ENCODE measurements at places on chromosomes 2 and 18.

- no peak for DNase-seq
These were observed 105.0 kb downstream of the PLEKHM3 start for GRCh38 chr2:207920321-207920720.

DNA sequence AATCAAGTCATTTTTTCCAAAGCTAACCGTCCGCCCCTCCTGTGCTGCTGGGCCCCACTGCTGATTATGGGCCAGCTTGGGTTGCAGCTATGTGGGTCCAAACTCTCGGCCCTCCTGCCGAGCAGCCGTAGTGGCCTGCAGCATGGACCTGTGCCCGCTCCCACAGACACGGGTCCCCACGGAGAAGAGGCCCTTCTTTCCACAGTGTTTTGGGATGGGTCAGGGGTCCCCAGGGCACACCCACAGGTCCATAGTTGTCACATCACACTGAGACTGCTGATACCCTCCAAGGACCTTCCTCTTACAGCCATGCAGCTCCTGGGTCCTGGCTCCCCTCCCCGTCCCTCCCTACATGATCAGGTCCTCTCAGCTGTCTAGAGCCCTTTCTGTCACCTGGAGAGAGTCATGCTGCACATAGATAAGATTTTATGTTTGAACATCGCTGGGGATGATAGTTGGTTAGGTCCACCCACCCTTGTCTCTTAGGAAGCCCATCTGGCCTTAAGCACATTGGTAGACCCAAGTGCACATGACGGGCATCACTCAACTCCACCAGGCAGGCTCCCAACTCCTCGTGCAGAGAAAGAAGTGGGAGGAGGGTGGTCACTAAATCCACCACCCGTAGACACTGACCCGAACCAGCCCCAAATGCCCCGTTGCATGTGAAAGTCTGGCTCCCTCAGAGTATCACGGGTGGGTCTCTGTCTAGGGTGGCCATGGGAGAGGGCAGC, 17.5 kb downstream of the GPR55 start:
- DNase-seq, result no peak

DNA sequence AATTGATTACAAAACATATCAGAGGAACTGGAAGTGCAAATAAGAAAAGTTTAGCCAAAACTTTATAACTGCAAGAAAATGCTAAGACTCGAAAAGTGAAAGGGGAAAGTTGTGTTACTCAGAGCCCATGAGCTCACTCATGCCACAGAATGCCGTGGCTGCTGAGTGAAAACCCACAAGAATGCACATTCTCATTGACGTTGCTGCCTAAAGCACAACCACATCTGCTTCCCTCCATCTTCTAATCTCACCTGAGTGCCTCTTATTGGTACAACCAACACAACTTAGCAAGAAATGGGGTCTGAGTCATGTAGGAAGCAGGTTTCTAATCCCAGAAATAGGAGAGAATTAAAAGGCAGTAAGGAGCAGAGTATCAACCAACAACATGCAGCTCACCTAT, 259.7 kb downstream of the LNPK start:
- no peak for DNase-seq

DNA sequence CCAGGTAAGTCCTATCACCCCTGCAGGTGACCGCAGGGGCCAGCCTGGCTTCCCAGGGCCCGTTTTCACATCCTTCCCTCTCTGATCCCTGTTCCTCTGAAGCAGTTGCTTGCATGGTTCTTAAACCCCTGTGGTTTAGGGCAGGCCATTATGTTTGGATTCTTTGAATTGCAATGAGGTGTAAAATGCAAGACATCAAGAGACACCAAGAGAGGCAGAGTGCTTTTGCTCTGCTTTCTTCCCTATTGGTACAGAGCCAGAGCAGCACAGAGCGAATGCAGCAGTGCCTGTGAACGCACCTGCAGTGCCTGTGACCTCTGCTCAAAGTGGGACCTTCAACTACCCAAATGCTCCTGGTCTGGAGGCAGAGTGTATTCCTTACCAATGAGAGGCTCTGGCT, 7.6 kb downstream of the RFX8 start:
- DNase-seq, result no peak

GRCh38 chr2:16316456-16317210, 349.0 kb downstream of the CYRIA start:
- no peak for DNase-seq

DNA sequence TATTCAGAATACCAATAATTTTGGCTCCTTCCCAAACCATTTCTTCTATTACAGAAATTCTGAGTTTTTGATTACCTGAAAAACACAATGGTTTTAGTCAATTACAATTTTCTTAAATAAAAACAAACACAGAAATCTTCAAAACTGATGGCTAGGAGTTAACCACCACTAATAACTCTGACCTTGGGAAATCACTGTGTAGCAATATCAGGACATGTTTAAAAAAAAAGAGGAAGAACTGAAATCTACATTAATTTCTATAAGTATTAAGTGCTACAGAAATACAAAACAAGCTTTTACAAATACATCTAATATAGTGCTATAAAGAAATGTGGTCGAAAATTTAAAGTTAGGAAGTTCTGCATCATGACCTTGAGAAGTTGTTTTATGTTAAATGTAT, 14.9 kb downstream of the L3MBTL4 start:
- no peak for DNase-seq

DNA sequence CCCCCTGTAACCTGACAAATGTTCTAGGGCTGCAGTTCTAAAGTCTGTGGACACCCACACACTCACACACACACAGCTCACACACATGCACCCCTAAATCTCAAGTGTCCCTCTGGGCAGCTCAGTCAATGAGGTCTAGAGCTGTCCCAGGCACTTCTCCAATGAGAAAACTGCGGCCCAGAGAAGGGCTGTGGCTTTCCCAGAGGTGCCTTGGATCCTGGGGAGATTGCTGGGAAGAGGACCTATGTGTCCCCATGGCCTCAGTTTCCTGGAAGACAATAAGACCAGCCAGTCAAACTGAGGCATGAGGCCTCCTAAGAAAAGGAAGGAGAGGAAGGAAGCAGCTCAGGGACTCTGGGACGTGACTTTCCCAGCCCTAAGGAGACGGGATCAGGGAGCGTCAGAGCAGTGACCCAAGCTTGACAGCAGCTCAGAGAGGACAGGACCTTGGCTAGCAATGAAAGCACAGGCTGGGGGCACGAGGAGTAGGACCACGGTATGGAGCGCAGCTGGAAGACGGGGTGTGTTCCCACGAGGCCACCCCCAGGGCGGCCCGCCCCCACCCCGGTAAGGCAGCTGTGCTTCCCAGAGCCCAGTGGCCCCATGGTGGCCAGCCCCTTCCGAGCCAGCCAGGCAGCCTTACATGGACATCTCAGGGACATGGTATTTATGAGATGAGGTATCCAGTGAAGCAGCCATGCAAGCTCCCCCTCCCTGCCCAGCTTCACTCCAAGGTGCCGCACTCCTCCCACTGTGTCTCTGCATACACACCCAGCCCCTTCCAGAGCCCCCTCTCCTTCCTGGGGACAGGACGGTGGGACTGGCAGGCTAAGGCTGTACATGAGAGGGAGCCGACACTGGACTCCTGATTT, 46.0 kb downstream of the TNS1 start:
- DNase-seq, result no peak

DNA sequence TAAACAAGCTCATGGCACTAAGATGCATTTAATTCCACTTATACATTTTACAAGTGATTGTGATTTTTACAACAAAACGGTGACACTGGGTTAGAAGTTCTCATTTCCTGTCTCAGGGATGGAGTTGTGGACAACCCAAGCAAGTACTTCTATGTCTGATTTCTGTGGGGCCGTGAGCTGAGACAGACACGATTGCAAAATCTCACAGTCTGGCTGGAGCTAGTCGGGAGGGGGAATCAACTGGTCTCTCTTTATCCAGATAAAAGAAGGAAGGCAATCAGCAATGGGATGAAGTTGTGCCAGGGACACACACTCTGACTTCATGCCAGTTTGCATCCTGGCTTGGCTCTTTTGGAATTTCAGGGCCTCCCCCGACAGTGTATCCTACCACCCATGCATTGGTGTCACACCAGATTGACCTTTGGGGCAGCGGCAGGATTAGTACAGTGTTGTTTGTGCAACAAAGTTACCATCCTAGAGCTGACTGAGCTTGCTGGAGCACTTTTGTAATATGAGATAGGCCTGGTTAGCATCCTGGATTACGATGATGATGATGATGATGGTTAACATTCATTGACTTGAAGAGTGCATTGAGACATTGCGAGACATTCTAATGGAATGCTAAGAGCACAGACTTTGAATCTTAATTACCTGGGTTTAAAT, 98.8 kb downstream of the CTAGE1 start:
- DNase-seq, result no peak

DNA sequence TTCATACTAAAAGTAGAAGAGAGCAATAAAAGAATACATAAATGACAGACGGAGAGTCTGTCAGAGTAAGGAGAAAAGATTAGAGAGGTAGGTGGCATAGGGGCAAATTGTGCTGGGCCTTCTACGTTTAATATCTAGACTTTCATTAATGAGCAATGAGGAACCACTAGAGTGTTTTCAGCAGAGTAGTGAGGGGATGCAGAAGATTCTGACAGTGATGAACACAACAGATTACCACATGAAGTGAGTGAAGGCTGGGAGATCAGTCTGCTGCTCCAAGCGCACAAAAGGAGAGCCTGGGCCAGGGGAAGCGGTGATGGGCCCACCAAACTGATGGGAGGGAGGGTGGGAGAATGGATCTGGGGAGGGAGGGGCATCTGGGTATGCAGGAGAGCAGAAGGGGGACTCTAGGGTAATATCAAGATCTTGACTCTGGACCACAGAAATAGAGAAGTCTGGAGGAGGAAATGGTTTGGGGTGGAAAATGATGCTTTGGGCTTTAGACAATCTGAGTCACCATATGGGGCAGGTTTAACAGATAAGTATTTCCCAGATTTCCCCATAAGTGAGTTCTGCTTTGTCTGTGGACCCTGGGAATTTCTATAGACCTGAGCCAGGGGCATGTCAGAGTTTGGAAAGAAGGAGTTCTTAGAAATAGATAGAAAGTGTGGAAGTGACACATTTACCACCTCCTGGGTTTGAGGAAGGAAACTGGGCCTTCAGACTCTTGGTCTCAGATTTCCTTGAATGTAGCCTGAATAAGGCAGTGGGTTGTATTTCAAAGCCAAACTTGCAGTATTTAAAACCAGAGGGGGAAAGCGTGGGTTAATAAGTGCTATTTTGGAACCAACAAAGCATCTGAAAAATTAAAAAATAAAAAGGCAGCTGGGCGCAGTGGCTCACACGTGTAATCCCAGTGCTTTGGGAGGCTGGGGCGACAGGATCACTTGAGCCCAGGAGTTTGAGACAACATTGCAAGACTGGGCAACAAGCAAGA, 15.0 kb upstream of the IL1A start:
- no peak for DNase-seq
